Thoracic aorta (tissue), 2 donors: ENCODE measurements at places on chromosomes 5 and 9. TPM values are rescaled to one million over a fixed set of nuclear protein-coding genes. Genes with fewer than 3 reads are reported as not detected.

HOMER1 gene
- 2.4 TPM for total RNA-seq

- DNase-seq, result no peak
Observed at GRCh38 chr5:143496943-143497342, 93.5 kb upstream of the NR3C1 start.

ADAMTSL1 gene
- total RNA-seq, result 75.5 TPM

GRCh38 chr5:77560677-77561263, 68.7 kb upstream of the WDR41 start:
- no peak for DNase-seq

GRCh38 chr9:127767909-127768331, 10.5 kb downstream of the SH2D3C start:
- no peak for DNase-seq

DNA sequence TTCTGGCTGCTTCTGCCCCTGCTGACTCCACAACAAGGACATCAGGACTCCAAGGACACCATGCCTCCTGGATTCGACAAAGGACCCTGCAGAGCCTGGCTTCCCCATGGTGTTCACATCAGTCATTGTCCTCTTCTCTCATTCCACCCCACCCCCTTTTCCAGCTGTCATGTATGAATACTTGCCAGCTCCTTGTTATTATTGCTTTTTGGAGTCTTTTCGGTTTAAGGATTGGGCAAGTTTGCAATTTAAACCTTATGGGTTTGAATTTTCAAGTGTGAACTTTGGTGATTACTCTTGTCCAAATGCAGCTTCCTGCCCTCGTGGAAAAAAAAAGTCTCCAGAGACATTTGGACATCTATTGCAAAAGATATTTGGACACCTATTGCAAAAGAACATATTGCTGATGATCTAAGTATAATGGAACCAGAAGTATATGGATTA, 14.2 kb upstream of the LVRN start:
- DNase-seq, result no peak

FLT4 gene
- 10.8 TPM for total RNA-seq

FGF10 gene
- total RNA-seq, result 8.8 TPM

CCL27 gene
- total RNA-seq, result not detected
